ENCODE measurements at places on chromosomes 11 and 22.

DNA sequence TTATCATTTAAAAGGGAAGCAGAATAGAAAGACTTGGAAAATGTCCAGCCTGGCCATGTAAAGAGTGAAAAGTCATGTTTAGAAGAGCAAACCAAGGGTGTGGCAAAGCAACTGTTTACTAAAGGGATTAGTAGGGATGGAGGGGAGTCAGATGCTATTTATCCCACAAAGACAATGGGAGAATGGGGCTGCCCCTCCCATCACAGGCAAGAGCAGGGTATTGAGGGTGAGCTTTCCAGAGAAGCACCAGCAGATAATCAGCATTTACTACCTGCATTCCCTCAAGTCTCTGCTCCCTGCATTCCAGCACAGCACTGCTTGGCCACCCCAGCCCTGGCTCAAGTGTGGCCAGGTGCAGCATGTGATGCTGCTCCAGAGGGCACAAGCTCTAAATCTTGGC, 18.5 kb upstream of the QSER1 start:
- no peak for DNase-seq

DNA sequence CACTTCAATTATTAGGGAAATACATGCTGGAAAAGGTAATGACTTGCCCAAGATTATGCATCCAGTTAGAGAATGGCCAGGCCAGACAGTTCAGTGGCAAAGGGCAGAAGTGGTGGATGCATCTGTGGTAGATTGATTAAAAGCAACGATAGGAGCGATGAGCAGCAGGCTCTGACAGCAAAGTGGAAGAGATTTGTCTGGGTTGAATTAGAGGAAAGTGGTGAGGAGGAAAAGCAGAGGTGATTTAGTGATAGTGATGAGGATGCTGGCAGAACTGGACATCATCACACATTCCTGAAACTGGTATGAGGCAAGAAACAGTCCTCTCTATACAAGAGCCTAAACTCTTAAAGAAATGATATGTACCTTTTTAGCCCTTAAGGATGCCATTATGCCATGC, 12.5 kb downstream of the HSD17B12 start:
- DNase-seq, result no peak

- no peak for DNase-seq
Observed at GRCh38 chr11:59206635-59207034, 6.1 kb downstream of the MPEG1 start.

DNA sequence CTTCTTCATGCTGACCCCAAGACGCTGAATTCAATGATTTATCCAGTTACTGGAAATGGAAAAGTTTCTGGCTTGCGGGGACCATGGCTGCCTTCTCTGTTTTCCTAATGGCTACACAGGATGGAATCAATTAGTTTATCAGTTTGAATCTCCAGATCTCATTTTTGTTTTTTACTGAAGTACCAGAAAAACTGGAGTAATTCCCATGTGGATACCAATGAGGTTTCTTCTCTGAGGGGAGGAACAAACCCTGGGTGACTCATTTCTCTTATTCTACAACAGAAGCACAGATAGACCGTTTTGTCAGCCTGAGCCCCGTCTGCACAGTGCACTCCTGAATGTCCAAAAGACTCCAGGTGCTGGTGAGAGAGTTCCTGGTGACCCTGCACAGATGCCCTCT, 3.4 kb downstream of the ZNF195 start:
- DNase-seq, result no peak

DNA sequence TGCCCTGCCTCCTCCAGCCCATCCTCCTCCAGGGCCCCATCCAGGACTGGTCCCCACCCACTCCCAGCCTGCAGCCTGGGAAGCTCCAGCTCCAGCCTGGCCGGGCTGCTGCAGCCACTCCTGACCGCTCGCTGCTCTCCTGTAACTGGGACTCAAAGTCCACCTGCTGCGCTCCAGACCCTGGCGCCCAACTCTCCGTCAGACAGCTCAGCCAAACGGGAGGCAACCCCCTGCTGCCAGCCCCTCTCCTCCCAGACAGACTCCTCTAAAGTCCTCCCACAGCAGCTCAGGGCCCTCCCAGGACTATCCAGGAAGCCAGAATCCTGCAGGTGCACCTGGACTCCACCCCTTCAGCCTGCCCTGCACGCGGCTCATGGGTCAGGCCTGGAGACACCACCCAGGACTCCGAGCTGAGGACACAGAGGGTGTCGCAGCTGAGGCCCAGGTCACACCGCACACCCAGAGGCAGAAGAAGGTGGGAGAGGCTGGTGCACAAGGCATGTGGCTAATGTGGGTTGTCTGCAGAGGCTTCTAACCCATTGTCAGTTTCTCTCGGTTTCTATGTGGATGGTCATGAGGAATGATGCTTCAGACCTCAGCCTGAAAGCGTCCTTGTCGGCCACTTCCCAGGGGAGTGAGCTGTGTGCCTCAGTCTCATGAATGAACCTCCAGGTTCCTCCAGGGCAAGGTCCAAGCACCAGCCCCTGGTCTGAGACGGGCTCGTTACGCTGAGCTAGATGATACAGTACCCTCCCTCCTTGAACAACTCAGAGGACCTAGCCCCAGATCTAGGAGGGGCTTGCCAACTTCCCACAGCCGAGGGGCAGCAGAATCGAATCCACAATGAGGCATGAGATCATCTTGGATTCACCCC, 1514.8 kb downstream of the TBC1D22A start:
- DNase-seq, result no peak

DNA sequence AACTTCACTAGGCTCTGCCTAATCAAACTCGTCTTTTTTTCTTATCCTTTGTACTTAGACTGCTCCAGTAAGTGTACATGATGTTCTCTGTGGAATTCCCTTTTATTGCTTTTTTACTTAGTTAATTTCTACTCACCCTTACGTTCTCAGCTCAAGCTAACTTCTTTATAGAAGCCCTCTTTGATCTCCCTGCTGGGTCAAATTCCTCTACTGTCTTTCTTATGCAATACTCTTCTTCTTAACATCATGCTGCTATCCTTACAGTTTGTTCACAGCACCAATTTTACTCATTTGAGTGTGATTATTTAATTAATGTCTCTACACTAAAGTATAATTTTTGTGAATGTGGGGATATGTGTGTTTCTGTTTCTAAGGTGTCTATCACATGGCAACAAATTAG, 498.3 kb downstream of the CNTN5 start:
- no peak for DNase-seq

GRCh38 chr11:2091786-2092463, 47.3 kb downstream of the IGF2 start:
- DNase-seq, result no peak

DNA sequence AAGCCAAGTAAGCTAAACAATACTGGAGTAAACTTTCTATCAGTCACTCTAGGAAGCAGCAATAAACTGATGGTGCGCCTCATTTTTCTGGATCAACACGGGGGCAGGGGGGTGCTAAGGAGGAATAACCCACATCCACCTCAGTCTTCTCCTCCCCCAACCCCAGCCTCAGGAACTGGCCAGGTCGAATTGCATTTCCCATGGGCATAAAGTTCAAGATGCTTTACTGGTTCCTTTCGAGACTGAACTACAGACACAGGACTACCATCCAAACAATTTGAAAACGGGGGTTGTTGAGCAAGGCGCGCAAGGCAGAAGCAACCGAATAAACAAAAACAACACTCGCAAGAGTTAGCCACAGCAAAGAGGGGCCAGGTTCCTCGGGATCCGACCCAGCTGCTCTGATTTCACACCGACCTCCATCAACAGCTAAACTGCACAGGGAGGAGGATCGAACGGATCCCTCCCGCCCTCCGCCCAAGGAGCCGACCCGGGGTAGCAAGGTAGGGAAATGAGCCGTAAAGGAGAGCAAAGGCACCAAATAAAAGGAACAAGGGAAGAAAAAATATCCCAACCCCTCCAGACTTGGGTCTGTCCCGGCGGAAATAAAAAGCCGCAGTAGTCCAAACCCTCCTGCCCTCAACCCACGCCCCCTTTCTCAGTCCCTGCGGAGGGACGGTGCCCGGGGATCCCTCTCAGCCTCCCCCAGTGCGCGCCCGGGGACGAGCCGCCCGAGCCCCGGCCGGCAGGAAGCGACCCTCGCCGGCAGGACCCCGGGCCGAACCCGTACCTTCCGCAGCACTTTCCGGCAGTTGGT, 801 bp downstream of the SESN3 start:
- no peak for DNase-seq

GRCh38 chr11:3879967-3880542, 24.6 kb downstream of the STIM1 start:
- DNase-seq, result no peak

DNA sequence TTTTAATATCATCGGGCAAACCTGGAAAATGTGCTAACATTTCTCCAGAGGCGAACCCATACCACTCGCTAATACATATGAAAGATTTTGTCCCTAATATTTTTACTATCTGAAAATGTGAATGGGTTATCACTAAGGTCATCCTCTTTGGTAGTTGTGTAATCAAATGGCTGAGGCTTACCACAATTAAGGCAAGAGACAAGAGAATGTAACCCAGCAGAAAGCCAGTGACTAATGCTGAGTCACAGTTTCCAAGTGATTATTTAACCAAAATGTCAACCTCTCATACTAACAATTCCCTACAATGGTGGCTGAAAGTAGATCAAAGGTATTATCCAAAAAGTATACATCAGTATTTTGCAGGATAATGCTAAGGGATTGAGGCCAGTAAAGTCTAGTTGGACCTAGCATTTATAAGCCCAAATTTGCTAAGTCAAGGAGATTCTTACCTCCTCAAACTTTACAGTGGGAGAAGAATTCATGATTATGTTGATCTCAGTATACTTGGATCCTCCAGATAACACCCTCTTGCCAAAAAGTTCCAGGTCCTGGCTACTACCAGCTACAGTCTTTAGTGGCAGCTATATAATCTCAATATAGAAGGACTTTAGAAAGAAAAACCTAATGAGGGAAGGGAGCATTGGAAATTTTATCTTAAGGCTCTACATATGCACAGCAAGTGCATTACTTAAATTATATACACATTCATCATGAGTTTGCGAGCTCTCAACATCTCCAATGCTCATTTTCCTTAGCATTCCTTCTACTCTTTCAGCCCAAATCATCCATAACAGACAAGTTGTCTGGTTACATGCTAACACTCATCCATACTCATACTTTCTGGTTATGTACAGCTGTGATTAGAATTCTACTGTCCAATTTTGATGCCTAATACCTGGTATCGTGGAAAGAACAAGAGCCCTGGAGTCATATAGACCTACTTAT, 25.4 kb downstream of the SIK3 start:
- DNase-seq, result no peak

DNA sequence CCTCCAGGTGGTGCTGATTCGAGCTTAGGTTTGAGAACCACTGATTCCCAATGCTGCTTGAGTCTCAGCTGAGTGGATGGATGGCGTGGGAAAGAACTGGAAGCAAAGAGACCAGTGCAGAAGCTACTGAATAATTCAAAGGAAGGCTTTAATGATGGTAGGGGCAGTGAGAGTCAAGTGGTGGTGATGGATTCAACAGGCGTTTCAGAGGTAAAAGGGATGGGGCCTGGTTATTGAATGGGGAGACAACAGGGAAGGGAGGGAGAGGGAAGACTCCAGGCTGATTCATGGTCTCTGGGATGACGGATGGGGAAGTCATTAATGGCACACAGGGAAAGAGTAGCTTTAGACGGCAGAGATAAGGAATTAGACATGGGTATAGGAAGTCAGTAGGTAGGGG, 104.3 kb upstream of the TBCEL start:
- no peak for DNase-seq

- no peak for DNase-seq
Observed at GRCh38 chr22:30822216-30823014, 127.7 kb downstream of the OSBP2 start.

DNA sequence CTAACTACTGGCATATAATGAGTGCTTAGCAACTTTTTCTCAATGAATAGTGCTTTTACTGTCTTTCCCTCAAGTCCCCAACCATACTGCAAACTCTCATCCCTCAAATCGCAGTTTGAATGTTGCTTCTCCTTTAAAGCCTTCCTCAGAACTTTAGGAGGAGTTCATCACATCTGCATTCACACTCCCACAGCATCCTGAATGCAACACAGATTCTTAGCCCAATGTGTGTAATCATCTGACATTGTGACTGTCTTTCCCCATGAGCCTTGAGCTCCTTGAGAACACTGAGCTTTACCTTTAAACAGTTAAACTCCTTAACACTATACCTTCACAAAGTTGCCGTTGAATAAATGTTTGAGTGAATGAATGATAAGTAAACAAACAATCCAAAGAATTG, 81.7 kb upstream of the FAM181B start:
- DNase-seq, result no peak

DNA sequence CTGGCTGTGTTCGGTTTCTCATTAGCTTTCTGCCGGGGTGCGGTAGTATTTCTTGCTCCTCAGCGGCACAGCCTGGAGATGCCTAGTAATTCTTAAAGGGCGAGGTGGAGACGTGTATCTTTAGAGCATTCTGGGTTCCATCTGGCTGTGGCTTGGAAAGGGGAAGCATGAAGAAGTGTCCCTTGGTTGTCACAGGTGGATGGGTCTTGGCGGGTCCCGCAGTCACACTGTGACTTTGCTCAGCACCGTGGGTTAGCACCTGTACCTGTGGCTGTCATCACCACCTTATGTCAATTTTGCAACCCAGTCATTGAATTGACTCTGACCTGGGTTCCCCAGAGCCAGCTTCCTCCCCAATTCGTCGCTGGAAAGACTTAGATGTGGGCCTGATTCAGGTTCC, 57.6 kb downstream of the MIAT start:
- no peak for DNase-seq

DNA sequence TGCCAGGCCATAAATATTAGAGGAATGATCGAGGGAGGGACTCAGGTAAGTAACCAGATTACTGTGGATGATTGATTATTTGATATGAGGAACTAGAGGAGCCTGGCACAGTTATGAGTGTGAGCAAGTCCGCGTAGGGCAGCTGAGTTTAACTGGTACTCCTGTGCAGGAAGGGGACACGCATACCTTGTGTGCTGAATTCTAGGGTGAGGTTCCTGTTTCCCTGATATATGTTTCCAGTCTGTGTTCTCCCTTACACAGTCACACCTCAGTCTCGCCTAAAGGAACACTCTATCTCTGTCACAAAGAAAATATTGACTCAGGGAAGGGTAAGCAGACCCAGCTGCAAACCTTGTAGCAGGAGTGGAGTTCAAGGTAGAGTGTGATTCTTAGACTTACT, 17.4 kb downstream of the SGSM3 start:
- no peak for DNase-seq

GRCh38 chr22:46866591-46866990, 104.1 kb downstream of the TBC1D22A start:
- no peak for DNase-seq

DNA sequence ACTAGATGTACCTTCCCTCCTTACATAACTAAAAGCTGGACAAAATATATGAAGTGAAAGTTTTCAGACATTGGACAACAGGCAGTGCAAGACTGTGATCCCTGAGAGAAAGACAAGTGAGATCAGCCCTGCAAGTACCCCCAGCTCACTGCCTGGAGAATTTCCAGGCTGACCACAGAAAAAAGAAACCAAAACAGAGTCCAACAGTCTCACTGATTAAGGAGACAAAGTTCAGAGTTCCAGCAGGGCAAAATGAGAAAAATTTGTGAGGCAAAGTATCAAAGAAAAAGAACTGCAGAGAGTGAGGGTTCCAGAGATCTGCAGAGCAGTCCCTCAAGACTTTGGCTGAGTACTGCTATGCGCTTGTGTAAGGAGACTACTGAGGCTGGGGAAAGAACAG, 47.3 kb upstream of the TMEM45B start:
- no peak for DNase-seq

Data from esophagus squamous epithelium (tissue), 5 donors.